ENCODE measurements at places on chromosomes 1 and 21.

DNA sequence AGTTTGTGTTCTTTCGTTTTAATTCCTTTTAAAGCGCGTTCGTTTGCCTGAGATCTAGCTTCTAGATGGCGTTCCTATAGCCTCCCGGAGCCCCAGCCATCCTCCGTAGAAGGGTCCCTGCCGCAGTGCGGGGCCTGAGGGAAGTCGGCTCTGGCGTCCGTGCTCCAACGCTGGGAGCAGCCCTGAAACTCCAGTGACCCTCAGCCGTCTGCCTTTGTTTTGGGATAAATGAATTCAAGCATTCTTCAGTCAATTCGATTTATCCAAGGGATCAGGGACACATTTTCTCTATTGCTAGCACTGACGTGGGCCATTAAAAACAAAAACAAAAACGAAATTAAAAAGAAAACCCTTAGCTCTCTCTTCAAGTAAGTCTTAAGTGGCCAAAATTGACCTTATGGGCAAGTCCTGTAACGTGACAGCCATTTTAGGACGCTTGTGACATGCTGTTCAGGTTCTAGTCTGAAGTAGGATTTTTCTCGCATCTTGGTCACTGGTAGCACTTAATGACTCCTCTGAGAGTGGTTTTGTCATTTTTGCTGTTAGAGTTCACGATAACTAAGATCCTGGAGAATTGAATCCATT, 742 bp upstream of the HSPA13 start:
- no peak for DNase-seq

GRCh38 chr1:226268421-226269124, 40.4 kb downstream of the LIN9 start:
- DNase-seq: no peak

GRCh38 chr1:205091043-205091740, 6.9 kb upstream of the TMEM81 start:
- DNase-seq: no peak

DNA sequence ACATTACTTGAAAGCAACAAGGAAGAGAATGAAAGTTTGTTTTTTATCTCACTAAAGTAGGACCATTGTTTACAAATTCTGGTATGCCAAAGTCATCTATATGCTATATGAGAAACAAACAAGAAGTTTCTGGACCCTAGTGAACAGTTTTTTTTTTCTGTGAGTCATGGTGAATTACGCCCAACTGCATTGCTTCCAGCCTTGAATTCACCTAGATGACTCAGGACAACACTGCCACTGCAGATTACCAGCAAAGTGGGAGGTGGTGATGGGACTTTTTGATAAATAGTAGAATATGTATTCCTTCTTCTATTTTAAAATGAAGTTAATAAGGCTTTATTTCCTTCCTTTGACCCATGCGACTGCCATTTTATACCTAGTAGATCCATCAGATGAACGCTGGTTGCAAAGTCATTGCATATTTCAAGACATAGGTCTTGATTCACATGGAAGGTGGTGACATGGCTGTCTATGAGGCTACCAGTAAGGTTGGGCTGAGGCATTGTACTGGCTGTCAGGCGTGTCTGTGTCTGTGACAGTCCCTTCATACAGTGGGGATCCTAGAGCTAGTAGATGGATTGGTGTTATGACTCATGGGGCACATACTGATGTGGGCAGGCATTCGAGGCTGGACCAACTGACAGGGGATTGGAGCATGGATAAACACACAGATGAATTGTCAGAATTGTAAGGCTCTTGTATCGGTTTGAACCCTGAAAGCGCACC, 49.1 kb upstream of the APOBEC4 start:
- DNase-seq: no peak

DNA sequence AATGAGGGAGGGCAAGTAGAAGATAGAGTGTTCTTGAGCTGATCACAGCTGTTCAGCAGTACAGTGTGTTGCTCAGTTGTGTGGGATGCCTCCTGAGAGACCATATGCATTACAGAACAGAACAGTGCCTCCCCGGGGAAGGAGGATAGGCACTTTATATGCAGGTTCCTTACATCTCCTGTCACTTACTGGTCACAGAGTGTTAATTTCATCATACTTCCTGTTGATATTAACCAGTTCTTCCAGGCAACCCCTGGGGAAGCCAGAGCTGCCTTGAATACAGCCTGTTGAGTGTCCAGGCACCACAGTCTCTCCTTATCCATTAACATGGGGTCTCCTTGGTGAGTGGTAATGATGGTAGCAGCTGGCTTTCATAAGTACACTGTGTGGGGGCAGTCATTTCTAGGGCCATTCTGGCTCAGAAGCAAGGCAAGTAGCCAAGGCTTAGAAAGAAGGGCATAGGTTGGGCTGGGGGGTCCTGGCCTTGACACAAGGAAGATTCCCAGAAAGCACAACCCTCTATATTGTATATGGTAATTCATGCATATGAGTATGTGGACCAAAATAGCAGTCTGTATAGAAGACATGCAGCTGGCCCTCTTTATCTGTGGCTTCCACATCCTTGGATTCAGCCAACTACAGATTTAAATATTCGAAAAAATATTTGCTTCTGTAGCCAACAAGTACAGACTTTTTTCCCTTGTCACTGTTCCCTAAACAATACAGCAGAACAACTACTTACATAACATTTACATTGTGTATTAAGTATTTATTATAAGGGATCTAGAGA, 142.4 kb downstream of the ZP4 start:
- DNase-seq: no peak
